CD4-positive, alpha-beta T cell treated with Interleukin-2 at 100 ng/mL for 4 hours (primary cell): ENCODE measurements at places on chromosomes 12 and 14.

GRCh38 chr12:101743242-101743641 is 4.0 kb upstream of the SYCP3 start:
- no peak for DNase-seq

DNA sequence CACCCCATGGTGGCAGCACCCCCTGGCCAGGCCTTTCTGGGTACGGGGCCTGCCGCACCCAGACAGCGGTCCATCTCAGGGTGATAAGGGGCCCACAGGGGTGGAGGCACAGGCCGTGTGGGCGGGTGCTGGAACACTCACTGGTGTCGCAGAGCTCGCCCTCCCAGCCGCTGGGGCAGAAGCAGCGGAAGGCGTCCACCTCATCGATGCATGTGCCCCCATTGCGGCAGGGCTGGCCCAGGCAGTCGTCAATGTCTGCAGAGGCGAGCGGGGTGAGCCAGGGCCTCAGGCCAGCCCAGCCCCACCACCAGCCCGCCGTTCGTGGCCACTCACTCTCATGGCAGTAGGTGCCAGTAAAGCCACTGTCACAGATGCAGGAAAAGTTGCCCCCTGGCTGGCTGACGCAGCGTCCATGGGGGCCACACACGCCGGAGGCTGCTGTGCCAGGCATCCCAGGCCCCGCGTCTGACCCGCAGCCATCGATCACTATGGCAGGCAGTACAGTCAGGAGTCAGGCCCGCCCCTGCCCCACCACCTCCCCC is 19.9 kb downstream of the JAG2 start:
- no peak for DNase-seq

GRCh38 chr12:67154901-67155300 is 114.3 kb upstream of the CAND1 start:
- DNase-seq: no peak

DNA sequence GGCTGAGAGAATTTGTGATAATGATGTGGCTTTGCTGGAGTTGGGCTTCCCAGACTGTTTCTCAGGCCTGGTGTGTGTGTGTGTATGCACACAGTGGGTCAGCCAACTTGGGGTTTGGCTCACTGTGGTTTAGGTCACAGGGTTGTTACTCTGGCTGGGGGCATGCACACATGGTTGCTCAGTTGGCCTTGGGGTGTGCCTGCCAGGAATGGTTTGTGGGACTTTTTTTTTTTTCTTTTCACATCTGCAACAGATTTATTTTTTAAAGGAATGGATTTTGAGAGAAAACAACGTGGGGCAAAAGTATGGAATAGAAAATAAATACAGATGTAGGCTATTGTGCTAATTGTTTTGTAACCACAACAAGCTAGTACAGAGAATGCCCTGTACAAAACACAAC is 25.0 kb upstream of the GTF2A1 start:
- DNase-seq: no peak

- no peak for DNase-seq
Measured at GRCh38 chr14:105432657-105433056, 13.0 kb downstream of the MTA1 start.

DNA sequence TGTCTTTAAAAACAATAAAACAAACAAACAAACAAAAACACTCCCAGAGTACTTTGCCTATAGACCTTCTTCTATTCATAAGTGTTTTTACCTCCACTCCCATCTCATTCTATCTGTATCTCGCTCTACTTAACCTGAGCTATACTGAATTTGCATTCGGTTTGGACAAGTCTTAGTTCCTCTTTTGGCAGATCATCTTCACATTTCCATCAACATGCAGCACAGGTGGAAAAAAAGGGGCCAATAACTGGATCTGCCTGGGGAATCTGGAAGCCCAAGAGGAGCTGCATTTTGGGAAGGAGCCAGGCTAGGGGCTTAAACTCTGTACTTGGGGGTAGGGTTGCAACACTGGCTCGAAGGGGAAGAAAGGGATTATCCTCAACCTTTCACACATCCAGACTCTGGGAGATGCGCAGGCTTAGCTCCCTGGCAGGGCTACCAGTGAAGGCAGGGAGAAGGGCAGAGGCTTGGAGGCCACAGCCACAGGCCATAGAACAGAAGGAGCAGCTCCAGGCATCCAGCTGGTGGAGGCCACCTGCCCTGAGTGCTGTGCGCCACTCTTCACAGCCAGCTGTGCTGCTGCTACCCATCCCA is 4.1 kb downstream of the NINJ2 start:
- DNase-seq: no peak

DNA sequence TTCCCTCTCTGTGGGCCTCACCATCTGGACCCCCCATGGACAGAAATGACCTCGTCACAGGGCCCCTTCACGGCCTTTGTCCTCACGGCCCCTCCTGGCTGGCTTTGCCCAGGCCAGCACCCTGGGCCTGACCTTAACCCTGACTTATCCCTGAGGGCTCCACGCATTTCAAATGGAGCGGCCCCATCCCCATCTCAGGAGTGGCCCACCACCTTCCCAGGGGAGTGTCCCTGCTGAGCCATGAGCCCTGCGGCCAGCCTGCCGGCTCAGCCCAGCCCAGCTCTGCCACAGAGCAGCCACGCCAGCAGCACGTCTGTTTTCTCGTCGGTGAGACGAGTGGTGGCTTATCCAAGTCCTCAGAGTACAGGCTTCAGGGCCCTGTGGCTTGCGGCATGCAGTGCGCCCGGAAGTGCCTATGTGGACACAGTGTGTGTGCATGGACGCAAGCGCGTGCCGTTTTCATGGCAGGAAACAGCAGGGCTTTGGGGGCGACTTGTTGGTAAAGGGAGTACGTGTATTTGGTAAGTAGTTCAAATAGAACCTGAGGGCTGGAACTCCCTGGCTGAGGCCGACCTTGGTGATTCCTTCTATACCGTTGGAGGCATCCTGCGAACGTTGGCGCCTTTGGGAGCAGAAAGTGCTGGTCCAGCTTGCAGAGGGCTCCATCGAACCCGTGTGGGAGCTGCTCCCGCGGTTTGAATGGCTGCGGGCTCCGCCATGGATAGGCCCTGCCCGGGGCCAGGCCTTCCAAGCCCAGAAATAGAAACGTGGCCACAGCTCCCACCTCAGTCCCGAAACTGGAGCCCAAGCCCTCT is 52.1 kb downstream of the LRCOL1 start:
- no peak for DNase-seq

DNA sequence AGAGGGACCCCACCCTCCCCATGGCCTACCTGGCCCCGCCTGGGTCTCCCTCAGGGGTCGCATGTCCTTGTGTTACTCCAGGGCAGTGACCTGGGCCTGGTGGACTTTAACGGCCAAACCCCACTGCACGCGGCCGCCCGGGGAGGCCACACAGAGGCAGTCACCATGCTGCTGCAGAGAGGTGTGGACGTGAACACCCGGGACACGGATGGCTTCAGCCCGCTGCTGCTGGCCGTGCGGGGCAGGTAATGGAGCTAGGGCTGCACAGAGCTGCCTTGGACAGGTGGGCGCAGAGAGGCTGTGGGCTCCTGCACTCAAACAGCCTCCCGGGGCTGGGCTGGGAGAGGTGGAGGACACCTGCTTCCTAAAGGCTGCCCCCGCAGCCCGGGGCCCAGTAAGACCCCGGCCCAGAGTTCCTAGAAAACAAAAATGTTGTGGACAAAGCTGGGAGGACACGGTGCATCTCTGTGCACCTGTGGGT is 21.6 kb downstream of the ASPG start:
- no peak for DNase-seq
